ENCODE measurements at places on chromosomes 2 and 18.

DNA sequence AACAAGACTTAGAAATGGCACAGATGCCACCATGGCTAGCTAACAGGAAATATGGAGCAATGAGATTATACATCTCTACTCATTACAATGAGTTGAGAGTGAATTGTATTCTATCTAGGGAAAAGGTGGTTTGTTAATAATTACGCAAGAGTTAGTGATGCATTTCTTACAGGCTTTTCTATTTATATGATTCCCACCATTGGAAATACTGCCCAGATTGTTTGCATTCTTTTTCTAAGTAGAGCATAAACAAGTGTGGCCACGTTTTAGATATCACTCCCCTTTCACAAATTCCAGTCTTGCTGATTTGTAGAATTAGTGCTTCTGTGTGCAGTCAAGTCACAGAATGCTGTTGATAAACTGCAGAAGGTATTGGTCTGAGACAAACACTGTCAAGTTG is 56.6 kb downstream of the ZNF804A start:
- no peak for DNase-seq

DNA sequence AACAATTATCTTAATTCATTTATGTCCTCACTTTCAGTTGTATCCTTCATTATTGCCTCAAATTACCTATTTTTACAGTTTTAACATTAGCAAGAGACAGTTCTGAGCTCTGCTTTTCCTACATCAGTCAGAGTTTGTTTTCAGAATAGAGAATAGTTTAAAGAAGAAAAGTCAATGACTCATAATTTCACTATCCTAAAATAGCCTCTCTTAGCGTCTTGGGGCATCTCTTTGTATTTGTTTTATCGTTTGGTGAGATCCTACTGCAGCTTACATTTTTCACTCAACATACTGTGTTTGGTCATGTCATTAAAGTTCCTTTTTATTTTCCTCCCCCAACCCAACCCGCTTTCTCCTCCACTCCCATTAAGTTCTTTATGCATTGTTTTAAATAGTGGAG is 3.8 kb downstream of the SEC11C start:
- no peak for DNase-seq

- DNase-seq = no peak
Measured at GRCh38 chr2:43265421-43265820, 39.0 kb upstream of the ZFP36L2 start.

DNA sequence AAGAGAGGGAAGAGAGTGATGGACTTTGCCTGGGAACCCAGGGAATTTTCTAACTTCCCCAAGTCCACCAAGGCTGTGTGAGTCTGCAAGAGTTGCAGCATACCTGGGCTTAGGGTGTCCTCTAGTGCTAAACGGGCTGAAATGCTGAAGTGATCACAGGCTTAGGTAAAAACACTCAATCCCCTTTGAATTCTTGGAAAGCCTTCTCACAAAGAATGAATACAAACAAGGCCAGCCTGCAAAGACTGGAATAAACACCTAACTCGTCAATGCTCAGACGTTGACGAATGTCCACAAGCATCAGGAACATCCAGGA is 30.0 kb upstream of the BMP10 start:
- DNase-seq = no peak

GRCh38 chr2:51781691-51782090 is 749.8 kb upstream of the NRXN1 start:
- no peak for DNase-seq

DNA sequence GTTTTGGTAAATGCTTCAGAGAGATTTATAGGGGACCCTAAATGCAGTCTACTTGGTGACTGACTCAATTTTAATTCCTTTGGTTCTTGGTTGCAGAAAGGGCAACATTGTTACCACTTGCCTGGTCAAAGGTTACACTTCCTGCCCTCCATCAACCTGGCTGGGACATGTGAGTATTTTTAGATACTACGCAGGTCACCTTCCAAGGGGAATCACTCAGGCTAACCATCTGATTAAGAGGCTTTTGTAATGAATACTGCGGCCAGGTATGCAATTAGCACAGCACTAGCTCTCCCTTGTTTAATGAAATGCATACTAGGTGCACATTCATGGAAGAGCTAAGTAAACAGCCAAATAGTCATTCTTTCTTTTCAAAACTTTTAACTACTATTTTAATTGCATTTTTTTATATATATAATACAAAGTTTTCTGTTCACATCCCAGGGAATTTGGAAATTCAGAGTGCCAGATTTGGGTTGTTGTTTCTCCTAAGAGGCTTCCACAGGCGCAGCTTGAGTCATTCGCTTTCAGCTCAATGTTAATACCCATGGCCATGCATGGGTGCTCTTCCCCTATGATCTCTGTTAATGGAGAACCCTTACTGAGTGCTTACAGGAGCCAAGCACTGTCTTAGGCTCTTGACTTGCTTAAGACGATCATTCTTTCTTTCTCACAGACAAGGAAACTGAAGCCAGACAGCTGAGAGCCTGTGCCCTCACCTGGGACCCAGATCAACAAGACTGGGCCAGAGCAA is 152.2 kb downstream of the MTX2 start:
- DNase-seq = no peak

DNA sequence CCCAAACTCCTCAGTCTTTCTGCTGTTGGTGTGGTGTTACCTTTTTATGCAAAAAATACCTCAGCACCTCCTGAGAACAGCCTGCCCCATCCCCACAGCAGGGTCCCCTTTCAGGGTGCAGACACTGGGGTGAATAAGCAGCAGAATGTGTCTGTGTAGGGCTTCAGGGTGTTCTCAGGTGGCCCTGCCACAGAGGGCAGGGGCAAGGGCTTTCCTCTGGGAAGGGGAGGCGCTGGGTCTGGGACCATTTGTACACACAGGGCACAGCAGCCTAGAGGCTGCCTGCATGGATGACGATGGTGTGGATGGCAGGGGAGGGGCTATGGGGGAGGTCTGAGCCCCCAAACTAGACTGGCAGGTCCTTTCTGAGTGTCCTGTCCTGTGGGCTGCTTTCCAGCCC is 2.6 kb downstream of the HAAO start:
- DNase-seq = no peak

DNA sequence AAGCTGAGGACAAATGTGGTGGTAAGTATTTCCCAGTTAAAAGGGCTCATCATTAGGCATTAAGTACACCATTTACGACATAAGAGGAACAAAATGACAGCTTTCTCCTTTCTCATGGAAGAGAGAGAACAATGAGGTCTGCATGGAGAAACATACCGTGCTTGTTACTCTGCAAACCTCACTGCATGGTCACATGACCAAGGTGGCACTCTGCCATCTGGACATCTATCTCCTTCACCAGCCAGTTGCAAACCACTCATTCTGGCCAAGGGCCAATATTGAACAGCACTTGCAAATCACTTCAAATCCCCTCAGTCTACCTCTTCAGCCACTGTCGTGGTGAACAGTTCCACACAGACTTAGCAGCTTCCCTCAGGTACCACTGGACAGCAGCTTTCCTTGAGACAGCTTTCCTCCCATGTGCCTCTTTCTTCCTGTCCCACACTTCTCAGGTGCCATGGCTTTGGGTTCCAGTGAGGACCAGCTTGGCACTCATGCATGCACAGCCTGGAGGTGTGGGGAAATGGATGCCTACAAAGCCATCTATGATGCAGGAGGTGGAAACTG is 29.5 kb upstream of the DPP4 start:
- DNase-seq = no peak

GRCh38 chr2:19355931-19356544 is 2.4 kb downstream of the OSR1 start:
- no peak for DNase-seq

GRCh38 chr18:6835345-6835744 is 105.8 kb downstream of the ARHGAP28 start:
- DNase-seq = no peak

GRCh38 chr2:97656905-97657587 is 6.8 kb downstream of the ACTR1B start:
- no peak for DNase-seq

- no peak for DNase-seq
Measured at GRCh38 chr18:73660931-73661856, 486.4 kb downstream of the FBXO15 start.

DNA sequence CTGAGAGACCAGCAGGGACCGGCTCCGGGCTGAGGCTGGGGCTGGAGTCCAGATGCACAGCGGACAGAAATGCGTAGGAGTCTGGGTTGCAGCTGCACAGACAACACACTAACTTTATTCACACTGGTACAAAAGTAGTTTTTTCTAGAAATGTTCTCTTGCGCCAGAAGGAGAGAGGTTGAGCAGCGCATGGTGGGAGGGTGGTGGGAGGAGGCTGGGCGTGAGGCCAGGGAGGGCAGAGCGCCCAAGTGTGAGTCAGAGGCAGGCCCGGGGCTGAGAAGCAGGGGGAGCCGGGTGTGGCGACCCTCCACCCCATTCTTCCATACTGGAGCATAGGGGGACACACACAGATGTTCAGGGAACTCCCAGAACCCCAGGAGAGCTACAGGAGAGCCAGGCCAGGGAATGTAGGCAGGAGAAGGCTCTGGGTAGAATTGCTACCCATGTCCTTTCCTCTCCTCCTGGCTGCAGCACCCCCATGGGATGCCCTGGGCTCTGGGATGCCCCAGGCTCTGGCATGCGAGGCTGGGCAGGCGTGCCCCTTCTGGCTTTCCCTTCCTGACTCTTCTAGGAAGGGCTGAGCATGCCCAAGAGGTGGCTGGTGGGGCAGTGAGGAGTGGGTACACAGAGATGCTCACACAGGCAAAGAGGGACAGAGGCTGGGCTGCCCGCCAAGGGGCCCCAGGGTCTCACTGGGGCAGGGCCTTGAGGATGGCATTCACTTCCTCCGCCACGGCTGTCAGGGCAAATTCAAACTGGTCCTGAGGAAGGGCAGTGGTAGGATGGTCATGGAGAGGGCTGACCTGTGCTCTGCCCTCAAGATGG is 10.6 kb downstream of the DNAJB2 start:
- DNase-seq = no peak

- no peak for DNase-seq
Measured at GRCh38 chr2:176491172-176491904, 222.1 kb downstream of the MTX2 start.

DNA sequence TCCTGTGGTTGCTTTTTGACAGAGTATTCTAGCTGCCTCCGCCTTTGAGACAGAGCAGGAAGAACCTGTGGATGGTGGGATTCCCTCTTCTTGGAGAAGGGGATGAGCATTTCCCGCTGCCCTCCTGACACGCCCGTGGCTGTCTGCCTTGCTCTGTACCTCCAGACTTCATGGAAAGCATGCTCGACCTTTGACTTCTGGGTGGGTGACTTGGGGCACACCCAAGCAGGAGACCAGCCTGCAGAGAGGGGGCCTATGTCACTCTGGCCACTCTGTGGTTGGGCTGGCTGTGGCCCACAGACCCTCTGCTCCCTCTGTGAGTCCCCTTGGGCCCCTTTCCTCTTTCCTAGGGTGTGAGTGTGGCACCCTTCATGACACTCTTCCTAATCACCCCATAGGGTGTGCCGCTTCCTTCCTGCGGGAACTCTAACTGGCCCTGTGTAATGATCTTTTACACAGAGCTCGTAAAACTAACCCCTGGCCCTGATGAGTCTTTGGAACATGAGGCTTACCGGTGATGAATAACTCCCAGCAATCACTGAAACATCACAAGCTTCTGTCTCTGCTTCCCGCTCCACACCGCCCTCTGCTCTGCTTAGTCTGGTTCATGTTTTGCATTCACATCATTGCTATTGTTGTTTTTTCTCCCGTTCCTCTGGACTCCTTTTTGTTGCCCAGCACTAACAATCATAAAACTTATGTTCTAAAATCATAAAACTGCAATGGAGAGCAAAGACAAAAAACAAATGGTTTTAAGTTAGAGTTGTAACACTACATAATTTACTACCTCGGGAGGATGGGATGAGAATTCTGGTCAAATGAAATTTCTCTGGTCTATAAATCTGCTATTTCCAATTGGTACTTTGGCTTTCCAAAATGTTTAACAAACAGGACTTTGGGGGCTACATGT is 101.1 kb downstream of the SH3YL1 start:
- no peak for DNase-seq

GRCh38 chr18:72768681-72769229 is 99.0 kb downstream of the NETO1 start:
- DNase-seq = no peak

DNA sequence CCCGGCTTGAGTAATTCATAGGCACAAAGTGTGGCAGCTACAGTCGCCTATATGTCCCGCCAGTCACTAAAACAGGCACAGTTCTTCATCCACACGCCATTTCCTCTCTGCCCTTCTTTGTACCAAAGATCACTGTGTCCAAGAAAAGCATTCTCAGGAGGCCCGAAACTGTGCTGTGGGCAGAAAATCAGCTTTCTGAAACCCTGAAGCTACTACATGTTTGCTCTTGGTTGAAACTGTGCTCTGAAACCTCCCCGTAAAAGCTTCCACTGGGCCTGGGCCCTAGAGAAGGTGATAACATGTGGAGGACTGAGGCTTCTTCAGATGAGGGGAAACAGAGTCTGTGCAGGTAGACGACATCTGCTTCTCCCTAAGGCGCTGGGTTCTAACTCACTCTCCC is 75.6 kb upstream of the ID2 start:
- DNase-seq = no peak

GRCh38 chr2:216402751-216403150 is 9.5 kb upstream of the SMARCAL1 start:
- no peak for DNase-seq
